ENCODE measurements at places on chromosomes 1 and 21. TPM values are rescaled to one million over a fixed set of nuclear protein-coding genes. Genes with fewer than 3 reads are reported as not detected.

TAGLN2 gene
- 431 TPM for total RNA-seq

SUMO3 gene
- 60.1 TPM for total RNA-seq

SPATA1 gene
- 2.9 TPM for total RNA-seq

ZNF670 gene
- 4.6 TPM for total RNA-seq

DNA sequence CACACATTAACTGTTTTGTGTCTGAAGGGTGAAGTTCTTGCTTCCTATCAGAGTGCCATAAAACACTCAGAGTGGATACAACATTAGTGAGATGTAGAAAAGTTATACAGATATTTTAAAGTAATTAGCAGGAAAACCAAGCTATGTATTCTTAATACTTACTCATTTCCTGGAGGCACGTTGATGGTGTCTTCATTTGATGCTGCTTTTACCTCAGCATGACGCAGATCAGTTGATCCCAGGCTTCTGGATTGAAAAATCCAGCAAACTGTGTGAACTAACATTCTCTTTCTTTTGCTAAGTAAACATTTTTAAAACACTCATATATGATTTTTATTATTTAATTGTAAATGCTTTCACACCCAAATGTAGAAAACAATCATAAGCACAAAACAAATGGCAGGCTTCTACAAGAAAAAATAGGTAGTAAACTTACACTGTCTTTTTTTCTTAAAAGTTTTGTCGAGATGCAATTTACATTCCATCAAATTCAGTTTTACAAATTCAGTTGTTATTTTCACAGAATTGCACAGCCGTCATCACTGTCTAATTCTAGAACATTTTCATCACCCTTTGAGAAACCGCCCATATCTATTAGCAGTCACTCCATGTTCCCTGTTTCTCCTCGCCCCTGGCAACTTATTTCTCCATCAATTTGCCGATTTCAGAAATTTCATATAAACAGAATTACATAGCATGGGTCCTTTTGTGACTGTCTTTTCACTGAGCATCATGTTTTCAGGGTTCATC is 198.9 kb downstream of the LRRC7 start:
- no peak for DNase-seq

DNA sequence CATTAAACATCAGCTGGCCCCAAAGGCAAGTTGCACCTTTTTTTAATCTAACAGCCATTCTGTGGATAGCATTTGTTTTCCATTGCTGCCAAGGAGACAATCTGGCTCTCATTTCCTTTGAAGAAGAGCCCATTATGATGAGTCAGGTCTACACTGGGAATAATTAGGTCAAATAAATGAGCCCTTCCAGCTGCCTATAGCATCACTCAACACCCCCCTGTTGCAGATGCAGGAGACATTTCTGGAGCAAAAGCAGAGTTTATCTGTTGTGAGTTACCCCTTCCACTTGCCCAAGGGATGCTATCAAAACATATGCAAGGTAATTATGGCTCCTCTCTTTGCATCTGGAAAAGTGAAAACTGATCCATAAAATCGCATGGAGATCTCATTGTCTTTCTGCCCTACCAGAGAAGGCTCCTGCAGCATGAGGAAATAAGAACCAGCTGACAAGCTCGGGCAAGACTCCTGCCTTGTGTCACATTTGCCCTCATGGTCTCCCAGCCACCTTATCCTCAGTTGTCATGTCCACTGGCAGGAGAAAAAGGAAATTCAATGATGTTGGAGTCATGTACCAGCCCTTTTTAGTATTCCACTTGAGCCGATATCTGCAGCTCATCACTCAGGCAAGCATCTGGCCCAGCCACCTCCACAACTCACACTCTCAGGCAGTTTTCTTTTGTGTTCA is 135.9 kb downstream of the SLC30A10 start:
- no peak for DNase-seq

DNA sequence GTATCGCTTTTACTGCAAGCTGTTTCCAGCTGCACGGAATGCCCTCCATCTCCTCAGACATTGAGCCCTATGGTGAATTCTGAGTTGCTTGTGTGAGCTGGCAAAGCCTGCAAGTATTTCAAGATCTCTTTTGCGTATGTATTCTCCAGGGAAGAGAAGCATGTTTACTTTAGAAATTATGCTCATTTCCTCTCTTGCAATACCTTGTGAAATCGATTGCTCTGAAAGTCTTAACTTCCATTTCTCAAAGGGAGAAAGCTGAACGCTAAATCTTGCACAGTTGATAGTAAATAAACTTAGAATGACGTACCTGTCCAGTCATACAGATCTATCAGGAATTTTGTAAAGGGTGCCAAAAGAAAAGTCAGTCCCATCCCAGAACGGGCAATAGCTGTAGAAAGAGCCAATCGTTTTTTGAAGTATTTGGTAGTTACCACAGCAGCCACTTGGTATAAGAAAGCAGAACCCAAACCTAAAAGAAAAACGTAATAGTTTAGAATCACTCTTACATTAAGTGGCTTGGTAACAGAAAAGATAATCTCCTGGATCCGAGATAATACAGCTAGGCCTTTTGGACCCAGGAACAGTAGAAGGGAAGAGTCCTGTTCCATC is 10.0 kb downstream of the SLC16A4 start:
- no peak for DNase-seq

Measured in activated T-cell treated with anti-CD3 and anti-CD28 coated beads, Interleukin-2, amount 50 U/mL, for 72 hours (primary cell).